Naive B cell (primary cell): ENCODE measurements at places on chromosomes 5 and 9. TPM values are rescaled to one million over a fixed set of nuclear protein-coding genes. Genes with fewer than 3 reads are reported as not detected.

GRCh38 chr5:5494489-5495402 lies 72.3 kb downstream of the ICE1 start:
- peak; percentile 80 for DNase-seq

GRCh38 chr5:121962347-121962670 lies 534 bp downstream of the SRFBP1 start:
- no peak for DNase-seq

- DNase-seq = no peak
These were observed 15.6 kb upstream of the CLK4 start for GRCh38 chr5:178642351-178642909.

DNA sequence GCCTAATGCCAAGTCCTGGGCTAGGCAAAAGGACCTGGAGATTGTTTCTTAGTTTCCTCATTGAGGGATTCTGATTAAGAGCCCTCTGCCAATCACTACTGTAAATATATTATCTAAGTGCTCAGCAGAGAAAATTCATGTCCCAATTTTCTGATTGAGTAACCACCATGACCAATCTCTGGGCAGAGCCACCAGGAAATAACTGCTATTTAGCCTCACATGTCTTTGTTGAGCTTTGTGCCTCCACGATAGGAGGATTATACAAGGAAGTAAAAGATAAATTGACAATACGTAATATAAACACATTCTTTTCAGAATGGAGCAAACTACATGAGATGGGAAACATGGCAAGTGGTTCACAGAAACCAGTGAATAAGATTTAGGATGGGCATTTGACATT lies 396.1 kb upstream of the PAPPA start:
- no peak for DNase-seq

ANKRD18B gene
- polyA plus RNA-seq = not detected

GRCh38 chr5:167307042-167307441 lies 984.4 kb upstream of the WWC1 start:
- no peak for DNase-seq

GRCh38 chr9:94199776-94200175 lies 59.3 kb upstream of the ZNF169 start:
- no peak for DNase-seq

TAF11L10 gene
- polyA plus RNA-seq = not detected

DNA sequence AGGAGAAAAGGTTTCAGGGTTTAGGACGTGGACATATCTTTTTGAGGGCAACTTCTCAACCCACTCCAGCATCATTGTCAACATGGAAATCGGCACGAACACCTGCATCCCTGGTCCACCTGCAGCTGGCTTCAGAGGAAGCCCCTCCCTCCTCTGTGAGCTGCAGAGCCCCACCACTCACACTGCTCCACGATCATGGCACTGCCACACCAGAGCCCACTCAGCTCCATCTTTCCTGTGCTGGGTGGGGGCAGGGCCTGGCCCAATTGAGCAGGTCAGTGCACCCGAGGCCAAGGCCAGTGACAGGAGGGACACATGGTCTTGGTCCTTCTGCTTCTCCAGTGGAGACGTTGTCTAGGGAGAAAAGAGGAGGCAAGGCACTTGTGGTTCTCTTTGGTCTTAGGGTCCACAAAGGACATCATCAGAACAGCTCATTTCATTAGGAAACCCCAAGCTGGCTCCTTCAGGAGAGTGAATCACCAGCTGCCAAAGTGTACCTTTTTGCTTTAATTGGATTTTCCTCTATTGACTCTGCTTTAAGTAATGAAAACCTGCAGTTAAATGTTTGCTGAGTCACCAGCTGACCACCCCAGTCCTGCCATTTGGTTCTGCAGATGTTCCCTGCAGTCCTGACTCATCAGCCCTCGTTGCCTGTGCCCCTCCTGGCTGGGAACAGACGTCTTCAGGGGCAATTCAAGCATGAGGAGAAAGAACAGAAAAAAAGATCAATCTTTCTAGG lies 56.2 kb downstream of the UBE2QL1 start:
- no peak for DNase-seq

DNA sequence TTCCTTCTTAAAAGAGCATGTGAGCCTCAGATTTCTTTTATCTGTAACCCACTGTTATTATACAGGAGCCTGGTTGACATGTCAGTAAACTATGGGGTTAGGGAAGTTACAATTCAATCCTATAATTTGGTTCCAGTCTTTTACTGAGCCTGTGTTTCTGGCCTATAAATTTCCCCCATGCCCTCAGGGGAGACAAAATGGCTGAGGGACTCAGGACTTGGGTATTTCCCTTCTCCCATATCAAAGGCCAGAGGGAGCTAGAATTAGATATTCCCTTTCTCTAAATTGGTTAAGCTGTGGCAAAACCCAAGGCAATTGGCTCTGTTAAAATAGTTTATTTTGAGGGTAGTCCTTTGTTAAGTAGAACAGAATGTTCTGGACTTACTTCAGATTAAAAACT lies 823.2 kb downstream of the TLE1 start:
- no peak for DNase-seq

- DNase-seq = no peak
These were observed 435.5 kb downstream of the CAAP1 start for GRCh38 chr9:26457151-26457550.

DNA sequence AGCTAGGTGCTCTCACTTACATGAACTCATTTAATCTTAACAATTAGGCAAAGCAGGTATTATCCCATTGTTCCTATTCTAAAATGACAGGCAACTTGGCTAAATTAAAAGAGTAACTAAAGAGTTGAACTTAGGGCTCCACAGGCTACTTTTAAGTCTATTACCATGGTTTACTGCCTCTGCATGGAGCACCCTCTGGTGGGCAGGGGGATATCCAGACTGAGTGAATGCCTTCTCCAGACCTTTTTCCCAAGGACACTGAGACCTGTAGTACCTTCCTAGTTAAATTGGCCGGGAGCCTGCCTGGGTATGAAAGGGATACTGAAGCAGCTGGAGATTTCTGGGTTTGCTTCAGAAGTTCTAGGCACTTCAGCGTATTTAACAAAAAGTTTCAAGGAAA lies 238.1 kb downstream of the ELAVL2 start:
- no peak for DNase-seq

- peak; percentile 25 for DNase-seq
These were observed 25.0 kb upstream of the CEP78 start for GRCh38 chr9:78210841-78211301.

CDKN2B-AS1 gene
- polyA plus RNA-seq = not detected

PCA3 gene
- polyA plus RNA-seq = 0.64 TPM

GPX3 gene
- 1.1 TPM for polyA plus RNA-seq

UGT3A2 gene
- polyA plus RNA-seq = not detected

DNA sequence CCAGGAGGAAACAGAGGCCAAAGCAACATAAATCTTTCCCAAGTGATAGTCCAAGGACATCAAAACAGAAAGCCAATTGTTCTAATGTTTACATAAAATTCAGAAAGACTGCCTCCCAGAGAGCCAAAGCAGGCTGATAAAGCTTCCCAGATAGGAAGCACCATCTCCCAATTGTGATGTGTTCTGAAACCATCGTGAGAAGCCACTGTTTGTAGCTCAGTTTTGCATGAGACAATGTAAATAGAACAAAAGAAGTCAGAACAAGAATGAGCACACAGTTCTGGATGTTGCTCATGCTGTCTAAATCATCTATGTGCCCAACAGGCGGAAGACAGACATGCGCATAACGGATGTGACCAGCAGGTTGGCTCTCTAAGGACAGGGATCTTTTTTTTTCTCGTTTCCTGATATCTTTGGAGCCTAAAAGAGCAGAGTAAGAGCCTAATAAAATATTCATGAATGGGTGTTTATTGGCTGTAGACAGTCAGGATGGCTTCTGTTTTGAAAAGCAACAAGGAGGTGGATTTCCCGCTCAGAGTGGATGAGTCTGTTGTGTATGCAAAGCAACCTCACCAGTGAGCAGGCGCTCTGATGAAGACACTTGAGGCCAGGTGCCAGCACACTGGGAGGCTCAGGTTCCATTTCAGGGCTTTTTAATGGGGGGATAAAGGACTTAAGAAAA lies 113.6 kb downstream of the GNA14 start:
- DNase-seq = no peak

FREM1 gene
- not detected for polyA plus RNA-seq

ALDH1A1 gene
- polyA plus RNA-seq = 0.90 TPM

DNA sequence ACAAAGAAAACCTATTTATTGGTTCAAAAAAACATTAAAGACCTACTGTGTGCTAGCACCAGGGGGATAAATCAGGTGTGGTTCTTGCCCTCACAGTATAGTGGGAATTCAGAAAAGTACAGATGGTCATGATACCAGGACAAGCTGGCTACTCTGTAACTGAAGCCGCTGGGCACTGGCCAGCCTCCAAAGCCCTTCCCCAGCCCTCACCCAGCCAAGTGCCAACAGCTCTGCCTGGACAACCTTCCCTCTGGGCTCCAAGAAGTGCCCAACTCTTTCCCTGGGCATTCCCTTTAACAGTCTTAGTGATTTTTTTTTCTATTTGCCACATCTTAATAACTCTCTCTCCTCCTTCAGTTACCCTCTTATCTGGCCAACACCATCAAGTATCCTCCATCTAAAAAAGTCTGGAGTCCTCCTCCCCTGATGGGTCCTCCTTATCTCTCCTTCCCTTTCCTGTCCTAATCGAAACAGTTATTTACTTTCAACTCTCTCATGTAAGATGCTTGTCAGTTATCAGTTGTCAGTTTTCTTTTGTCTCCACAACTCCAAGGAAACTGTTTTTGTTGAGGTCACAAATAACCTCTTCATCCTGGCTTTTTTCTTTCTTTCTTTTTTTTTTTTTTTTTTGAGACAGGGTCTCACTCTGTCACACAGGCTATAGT lies 13.3 kb upstream of the SEPTIN8 start:
- no peak for DNase-seq

DNA sequence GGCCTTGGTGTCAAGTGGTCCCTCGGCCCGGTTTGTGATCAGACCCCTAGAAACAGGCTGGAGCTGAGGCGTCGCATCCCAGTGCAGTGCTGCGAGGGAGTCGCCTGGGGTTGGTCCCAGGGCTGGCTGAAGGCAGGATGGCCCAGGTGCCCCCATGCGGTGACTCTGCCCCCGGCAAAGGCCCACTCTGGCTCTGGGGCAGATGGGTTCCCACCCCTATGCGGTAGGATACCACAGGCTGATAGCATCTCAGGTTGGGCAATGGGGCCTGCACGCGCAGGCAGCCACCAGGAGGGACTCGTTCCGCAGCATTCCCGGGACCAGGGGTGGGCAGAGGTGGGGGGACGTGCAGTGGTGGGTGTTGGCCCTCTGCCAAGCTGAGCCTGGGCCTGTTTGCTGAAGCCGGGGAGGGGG lies 86.0 kb downstream of the RXRA start:
- no peak for DNase-seq

DNA sequence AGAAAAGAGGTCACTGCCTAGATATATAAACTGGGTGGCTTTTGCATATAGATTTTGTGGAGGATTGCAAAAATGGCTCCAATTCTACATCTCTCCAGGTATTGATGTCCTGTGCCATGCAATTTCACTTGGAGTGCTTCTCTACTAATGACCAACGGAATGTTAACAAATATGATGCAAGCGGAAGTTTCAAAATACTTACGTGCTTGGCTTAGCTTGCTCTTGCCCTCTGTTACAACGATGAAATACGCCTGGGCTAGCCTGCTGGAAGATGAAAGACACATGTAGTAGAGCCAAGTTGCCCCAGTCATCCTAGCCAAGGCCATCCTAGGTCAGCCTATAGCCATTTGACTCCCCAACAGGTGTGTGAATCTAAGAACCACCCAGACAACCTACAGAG lies 3.6 kb upstream of the POC5 start:
- no peak for DNase-seq

DNA sequence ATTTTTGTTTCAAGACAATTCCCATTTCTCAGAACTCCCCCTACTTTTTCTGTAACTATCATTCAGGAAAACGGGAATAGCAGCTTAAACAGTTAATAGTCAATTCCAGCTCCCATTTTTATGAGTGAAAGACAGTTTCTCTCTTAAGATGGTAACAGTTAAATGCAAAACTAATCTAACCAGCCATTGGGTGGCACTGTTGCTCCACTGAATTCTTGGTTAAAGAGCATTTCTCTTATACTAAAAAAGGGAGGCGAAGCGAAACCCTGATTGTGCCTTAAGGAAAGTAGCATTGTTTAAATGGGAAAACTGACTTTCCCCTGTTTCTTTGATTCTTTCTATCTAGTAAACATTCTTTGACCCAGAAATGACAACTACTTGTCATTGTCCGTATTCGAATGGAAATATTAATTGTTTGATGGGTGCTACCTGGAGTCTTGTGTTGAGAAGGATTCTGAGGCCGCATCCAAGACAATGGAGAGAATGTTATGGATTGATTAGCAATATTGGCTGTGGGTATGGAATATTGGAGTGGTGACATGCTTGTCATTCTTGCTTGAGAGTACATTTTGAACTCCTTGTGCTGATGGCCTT lies 507.8 kb downstream of the MAT2B start:
- peak; percentile 50 for DNase-seq
